Stimulated activated CD8-positive, alpha-beta memory T cell treated with anti-CD3 and anti-CD28 coated beads, Interleukin-7, amount 100 ng/mL, for 4 hours (primary cell): ENCODE measurements at places on chromosomes 1 and 21.
A peak's percentile ranks its signal among the peaks of the same experiment; 100 is the strongest.

DNA sequence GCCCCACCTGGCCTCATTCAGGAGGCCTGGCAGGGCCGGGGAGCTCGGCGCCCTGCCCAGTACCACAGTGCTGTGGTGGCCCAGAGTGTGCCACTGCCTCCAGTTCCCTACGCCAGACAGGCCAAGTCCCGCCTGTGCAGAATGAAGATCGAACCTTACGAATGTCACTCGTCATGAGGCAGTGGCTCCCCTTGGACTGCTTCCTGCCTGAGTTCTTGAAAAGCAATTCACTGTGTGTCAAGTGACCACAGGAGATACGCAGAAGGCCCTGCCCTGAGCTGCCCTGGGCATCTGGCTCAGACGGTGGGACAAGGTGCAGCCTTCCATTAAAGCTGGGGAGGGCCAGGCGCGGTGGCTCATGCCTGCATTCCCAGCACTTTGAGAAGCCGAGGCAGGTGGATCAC, 49.6 kb upstream of the LRP8 start:
- no peak for DNase-seq

DNA sequence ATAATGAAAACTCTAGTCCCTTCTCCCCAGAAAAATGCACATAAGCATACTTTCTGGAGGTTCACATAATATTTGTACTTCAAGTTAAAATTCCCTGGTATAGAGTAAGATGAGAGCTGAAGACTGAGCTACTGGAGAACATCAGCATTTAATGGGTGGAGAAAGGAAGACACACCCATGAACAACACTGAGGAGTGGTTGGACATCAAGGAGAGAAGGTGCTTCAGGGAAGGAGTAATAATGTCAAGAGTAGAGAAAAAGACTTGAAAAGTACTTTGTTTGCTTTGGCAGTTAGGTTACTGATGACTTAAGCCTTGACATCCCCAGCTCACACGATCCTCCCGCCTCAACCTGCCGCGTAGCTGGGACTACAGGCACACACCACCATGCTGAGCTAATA, 21.9 kb downstream of the PEA15 start:
- DNase-seq, result no peak

GRCh38 chr1:24199291-24199900, 12.3 kb upstream of the IFNLR1 start:
- peak; percentile 54 for DNase-seq

- DNase-seq, result no peak
These were observed 9.1 kb upstream of the COA7 start for GRCh38 chr1:52706941-52707926.

DNA sequence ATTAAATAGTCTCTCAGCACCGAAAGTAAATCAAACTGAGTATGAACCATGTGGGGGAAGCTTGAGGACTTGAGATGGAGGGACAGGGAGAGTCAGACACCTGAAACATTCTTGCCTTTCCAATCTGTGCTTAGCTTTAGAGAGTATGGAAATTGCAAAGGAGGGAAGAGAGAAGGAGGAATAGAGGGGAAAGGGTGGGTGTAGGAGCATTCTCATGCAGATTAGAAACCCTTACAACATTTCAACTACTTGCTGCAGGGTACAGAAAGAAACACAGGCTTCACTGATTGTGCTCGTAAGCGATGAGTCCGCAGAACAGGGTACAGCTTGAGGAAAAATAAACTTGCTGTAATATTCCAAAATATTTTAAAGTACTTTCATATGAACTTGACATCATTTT, 73.8 kb downstream of the NIBAN1 start:
- DNase-seq, result no peak

GRCh38 chr1:10536133-10536770, 61.5 kb downstream of the PEX14 start:
- DNase-seq, result no peak

GRCh38 chr21:42346441-42346840, 4.4 kb downstream of the TFF2 start:
- DNase-seq, result no peak

DNA sequence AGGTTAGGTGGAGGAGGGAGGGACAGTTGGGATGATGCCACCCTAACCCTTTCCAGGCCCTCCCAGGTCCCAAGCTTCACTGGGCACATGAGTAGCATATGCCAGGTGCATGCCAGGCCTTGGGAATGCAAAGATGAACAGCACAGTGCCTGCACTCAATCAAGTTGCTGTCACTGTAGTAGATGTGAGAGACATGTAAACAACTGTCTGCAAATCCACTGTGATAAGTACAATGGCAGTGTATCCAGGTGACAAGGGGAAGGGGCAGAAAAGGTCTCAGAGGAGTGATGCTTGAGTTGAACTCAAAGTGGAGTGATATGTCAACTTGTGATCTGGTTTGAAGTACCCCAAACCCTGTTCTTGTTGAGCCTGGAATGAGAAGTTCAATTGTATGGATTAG, 49.5 kb upstream of the LRRN2 start:
- no peak for DNase-seq

DNA sequence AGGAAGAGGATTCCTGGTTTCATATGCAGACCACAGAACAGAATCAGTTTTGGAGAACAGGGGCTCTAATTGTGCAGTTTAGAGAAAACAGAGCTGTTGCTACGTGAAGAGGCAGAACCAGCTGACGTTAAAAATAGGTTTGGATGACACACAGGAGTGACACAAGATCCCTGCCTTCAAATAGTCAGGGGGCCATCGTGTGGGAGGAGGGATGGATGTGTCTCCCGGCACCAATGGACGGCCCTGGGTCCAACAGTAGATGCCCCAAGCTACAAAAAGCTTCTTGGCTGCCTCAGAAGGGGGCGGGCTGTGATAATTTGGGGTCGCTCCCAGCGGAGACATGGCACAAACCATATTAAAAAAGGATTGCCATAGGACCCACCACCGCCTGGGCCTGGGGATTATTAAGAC, 87.8 kb downstream of the MRPL37 start:
- DNase-seq, result no peak

DNA sequence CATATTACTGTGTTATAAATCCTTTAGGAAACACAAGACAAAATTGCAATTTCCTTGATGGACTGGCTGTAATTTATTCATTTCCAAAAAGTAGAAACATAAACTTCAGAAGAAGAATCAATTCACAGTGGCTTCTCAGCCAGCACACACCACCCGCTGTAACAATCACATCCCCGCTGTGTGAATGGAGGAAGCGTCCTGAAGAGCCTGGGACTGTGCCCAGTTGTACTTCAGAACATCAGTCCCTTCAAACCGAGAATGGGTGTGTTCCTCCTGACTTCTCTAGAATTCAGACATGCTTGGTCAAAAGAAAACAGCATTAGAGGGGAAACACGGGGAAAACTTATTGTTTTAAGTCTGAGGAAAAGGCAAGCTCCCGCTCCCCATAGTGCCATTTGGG, 28.8 kb upstream of the CD84 start:
- DNase-seq, result no peak

DNA sequence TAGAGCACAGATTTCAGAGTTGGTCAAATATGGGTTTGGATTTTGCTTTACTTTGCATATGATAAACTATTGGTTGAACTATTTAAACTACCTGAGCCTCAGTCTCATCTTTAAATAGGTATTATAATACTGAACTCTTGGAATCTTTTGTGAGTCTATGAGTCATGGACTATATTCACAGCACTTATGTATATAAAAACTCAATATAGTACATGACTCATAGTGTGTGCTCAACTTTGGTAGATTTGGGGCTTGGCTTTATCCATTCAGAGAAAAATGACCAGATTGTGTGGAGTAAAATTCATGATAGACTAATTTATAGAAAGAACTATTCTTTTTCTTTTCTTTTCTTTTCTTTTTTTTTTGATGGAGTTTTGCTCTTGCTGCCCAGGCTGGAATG, 28.7 kb downstream of the FCRL3 start:
- DNase-seq, result no peak

DNA sequence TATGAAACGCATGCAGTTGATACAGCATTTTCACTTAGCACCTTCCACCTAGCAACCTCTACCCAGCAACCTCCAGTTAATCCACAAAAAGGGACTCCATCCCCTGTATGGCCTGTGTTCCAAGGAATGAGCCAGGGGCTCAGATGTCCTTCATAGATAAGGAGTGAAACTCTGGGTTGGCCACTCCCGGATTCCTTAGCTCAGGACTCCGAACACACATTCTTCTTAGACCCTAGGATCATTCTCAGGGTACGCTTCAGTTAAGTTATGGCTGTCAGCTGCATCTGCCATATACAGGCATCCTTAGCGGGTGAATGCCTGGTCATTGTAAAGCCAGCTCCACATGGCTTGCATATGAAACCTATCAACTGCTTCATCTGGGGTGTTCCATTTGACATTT, 15.9 kb upstream of the IFI6 start:
- DNase-seq, result no peak

- no peak for DNase-seq
These were observed 47.6 kb upstream of the ADARB1 start for GRCh38 chr21:45026826-45027225.

- no peak for DNase-seq
These were observed 116.3 kb downstream of the RHOU start for GRCh38 chr1:228851618-228852017.
